NCI-H2081 (cell line): ENCODE measurements at places on chromosomes 7 and 10.

DNA sequence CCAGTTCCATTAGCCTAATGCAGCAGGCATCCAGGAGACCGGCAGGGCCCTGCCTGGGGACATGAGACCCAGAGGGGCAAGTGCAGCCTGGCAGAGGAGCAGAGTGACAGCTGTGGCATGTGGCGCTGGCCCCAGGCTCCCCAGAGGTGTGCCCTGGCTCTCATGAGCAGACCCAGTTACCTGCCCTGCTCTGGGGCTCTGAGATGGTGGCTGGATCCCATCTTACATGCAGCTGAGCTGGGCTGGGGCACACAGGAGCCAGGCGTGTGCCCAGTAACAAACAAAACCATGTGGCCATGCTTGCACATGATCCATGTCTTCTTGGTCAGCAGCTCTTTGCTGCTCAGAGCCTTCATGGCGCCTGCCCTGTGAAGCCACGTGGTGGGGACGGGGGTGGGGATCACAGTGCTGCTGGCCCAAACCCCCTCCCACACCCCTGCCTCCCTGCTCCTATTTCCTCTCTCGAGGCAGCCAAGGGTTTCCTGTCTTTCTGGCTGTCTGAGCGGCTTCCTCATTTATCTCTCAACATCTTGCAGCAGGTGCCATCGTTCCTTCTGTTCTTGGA, 40.3 kb upstream of the GTF2I start:
- no peak for DNase-seq

DNA sequence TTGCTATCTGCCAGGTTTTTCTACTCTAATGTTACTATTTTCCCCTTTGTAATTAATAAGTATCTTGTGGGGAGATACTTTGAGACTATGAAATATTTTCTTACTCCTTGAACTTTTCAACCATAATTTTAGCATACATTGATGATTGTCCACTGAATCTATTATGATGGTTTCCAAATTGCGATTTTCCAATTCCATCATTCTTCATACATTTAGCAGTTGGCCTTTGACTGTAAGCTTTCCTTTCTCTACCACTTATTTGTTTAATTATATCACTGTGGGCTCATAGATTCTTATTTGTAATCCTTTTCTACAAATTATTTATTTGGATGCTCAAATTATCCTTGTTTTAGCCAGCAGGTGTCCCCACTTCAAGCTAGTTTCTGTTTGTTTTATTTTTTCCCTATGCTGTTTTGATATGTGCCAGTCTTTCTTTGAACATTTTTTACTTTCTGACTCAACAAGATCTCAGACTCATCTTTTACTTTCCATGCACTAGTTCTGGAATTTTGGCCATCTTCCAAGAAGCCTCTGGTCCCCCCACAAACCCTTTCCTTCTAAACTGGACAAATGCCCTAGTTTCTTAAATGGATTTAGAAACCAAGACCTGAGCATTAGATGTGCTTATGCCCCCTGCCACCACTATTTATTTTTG, 11.4 kb upstream of the MRPS16 start:
- DNase-seq, result no peak

GRCh38 chr10:73867871-73868631, 6.3 kb downstream of the CAMK2G start:
- DNase-seq, result no peak

- peak; percentile 14 for DNase-seq
These were observed 28.8 kb downstream of the XPNPEP1 start for GRCh38 chr10:109894516-109894915.

DNA sequence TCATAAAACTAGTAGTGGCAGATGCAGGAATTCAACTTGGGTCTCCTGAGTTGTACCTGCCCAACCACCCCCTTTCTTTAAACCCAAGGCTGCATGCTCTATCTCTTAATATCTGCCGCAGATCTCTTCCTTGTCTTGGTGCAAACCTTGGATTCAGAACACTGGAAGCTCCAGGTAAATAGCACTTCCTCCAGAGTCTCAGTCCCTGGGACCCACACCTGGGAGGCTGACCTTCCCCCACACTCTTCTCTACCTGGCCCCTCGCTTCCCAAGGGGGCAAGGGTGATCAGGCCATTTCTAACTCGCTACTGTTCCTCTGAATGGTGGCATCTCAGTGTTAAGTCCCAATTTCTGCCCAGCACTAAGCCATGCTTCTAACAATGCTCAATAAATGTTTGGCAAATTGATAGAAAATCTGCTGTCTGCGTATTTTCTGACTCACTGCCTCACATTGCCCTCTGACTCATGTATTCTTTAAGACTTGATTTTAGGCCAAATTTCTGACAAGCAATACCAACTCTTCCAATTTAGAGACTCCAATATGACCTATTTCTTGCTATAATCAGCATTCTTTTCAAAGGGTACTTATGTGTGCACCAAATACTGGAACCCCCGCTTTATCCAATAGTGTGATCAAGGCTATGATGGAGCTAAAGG, 68.0 kb upstream of the PPP1R3C start:
- DNase-seq, result no peak

GRCh38 chr10:16509996-16510395, 11.7 kb downstream of the C1QL3 start:
- no peak for DNase-seq

DNA sequence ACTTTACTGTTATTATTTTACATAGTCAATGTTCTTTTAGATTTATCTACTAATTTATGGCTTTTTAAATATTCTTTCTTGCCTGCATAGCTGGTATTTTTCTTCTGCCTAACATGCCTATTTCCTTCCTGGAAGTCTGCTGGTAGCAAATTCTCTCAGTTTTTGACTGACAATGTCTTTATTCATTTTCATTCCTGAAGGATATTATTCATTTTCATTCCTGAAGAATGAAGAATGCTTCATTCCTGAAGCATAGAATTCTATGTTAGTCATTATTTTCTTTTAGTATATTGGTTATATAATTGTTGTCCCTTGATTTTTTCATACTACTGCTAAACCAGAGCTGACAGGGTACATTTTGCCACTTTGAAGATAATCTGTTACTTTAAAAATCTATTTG, 41.8 kb downstream of the TMEM168 start:
- DNase-seq, result no peak

GRCh38 chr7:90701771-90702170, 105.7 kb downstream of the CDK14 start:
- no peak for DNase-seq

GRCh38 chr7:1015196-1016121, 28.9 kb upstream of the GPR146 start:
- DNase-seq, result no peak

DNA sequence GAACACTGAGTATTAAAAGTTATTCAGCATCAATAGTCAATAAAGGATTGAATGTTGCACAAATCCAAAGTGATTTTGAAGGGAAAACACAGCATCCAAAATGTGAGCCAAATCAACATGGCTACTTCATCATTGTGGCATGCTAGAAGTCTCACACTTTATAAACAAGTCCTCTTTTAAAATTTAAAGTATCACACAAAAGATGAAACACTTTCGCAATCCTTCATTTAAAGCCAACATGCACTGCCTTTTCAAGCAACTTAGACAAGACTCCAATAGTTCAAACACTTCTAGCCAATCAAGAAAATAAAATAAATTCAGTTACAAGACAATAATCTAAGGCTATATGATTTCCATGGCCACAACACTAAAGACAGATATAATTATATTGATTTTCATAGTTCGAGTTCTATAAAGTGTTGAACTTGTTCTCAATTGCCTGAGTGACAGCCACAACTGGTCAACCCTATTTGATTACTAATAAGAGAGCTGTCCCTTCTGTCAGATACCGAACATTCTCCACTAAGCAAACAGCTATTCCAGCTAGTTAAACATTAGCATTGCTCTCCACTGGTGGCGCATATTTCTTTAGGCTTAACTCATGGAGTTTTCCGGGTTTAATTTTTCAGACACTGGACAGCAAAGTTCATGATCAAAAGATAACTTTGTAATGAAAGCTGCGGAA, 8.3 kb downstream of the EBF3 start:
- DNase-seq, result no peak

GRCh38 chr7:140659856-140660255, 12.9 kb upstream of the ADCK2 start:
- no peak for DNase-seq

GRCh38 chr7:157139111-157139809, 534 bp downstream of the UBE3C start:
- DNase-seq, result no peak
